ENCODE measurements at places on chromosomes 3 and 15.

- no peak for DNase-seq
These were observed 233.3 kb downstream of the RBMS3 start for GRCh38 chr3:29514170-29514569.

GRCh38 chr3:153349108-153349499 is 187.1 kb downstream of the RAP2B start:
- DNase-seq: peak; percentile 16

DNA sequence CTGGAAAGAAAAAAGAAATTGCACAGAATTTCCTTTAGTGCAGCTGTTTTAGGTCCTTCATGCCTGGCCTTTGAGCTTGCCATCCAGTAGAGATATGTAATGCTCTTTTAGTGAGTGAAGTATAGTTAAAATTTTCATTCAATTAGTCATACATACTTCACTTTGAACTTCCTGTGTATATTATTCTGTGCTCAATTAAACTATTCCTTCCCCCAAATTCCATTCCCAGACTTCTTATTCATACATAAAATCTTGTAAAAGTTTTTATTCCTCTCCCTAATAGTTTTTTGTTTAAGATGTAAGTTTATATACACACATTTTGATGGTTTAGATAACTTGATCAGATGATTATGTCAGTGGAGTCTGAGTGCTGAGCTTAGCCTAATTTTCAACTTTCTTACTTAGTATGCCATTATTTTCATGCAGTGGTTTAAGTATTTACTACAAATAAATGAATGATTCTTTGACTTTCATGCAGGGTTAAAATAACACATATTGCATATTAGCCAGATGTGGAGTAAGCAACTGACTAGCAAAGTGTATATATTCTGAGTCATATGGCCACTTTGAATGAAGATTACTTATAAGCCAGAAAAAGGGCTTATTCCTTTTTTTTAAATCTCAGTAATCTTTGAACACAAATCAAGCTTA is 42.5 kb upstream of the ABHD10 start:
- peak; percentile 88 for DNase-seq

DNA sequence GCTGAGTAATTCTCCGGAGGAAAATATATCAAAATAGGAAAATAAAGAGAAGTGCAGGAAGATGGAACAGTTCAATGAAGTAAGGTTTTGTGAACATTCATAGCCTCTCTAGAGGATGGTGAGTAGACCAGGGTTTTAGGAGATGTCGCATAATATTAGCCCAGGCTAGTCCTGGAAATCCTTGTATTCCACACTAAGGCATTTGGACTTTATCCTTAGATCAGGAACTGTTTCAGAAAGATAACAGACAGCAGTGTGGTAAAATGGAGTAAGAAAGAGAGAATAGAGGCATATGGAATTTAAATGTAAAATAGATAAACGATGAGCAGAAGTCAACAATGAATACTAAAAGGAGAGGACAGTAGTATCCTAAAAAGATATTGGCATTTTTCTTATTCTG is 12.1 kb downstream of the COPB2 start:
- DNase-seq: no peak

DNA sequence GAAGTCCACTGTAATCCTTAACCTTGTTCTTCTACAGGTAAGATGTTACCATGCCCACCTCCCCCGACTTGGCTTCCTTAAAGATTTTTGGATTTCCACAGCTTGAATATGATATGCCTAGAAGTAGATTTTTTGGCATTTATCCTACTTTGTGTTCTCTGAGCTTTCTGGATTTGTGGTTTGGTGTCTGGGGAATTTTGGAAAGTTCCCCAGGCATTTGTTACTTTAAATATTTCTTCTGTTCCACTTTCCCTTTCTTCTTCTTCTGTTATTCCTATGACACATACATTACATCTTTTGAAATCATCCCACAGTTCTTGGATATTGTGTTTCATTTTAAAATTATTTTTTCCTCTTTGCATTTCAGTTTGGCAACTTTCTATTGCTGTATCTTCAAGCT is 122.1 kb upstream of the TMEM108 start:
- no peak for DNase-seq

GRCh38 chr3:39127908-39128304 is 20.4 kb downstream of the TTC21A start:
- DNase-seq: no peak

DNA sequence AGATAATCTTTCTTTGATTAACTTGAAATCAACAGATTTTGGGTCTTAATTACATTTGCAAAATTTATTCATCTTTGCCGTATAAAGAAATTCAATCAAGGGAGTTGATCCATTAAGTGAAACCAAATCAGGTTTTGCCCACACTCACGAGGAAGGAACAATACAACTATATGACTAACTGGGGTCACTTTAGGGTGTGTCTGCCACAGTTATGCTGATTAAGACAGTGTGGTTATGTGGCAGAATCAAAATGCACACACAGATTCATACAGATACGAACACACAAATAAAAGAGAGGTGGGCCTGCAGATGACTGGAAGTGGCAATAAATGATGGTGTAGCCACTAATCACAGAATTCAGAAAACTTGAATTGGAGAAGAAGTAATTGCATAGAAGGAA is 543.5 kb downstream of the GABRG3 start:
- no peak for DNase-seq

All from kidney glomerular epithelial cell (primary cell).